ENCODE measurements at places on chromosomes 7 and 10.

GRCh38 chr7:128384726-128385125 lies 23.2 kb upstream of the PRRT4 start:
- no peak for DNase-seq

DNA sequence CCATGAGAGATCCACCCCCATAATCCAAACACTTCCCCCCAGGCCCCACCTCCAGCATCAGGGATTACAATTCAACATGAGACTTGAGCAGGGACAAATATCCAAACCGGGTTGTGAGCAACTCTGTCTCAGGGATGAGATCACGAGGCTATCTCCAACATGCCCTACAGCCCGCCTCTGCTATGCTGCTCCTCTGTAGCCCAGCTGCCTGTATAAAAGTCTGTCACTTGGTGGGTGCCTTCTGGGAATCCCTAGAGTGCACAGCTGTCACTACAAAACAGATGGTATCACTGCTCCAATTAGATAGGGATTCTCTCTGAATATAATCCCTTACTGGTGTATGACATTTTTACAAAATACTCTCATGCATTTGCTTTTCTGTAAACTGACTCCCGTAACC lies 114.9 kb upstream of the NANOS1 start:
- no peak for DNase-seq

DNA sequence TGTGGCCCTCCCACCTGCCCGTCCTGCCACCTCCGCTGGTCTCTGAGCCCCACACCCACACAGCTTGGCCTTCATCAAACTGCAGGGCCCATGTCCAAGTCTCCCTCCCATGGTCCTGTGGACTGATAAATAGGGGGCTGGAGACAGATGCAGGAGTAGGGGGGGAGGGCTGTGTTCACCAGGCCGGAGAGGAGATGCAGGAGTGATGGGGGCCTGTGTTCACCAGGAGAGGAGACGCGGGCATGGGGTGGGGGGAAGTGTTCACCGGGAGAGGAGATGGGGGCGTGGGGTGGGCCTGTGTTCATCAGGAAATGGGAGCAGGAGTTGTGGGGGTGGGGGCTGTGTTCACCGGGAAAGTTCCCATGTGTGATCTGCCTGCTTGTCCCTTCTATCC lies 37.0 kb downstream of the JAKMIP3 start:
- no peak for DNase-seq

DNA sequence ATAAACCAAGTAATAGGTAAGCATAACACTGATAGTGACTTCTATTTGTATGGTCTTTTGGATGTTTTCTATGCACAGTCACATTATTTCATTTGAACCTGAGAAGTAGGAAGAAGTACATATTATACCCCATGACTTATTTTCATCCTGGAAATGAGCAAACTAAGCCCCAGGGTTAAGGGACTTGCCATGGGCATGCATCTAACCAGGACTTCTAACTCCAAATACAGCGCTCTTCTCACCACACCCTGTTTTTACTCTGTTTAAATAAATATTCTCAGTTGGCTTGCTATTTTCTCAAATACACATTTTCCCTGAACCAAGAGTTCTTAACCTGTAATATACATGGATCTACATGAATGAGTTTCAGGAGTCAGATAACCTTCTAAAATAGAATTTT lies 16.3 kb downstream of the GNG11 start:
- DNase-seq, result no peak

DNA sequence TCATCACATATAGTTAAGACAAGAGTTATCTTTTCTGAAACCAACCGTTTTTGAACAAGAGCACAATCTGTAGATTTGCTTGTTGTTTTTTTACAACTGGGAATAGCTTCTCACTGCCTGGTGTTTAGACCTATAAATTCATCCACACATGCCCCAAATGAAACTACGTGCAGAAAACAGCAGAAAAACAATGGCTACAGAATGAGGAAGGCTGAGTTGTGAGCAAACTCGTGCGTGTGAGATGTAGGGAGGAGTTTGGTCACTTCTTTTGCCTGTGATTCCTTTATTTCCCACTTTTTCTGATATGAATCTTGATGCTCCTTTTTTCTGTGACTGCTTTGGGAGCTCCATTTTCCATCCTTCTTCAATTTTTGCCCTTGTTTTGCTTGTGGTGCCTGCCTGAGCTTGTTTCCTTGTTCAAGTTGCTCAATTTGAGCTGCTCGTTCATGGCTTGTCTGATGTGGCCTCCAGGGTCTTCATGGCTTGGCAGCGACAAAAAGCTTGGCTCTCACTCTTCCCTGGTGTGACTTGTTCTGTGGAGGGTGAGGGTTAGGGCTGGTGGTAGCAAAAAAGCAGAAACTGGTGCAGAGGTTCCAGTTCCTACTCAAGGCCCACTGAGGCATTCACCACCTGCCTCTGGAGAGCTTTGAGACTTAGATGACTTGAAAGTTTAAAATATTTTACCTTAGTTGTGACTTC lies 76.9 kb downstream of the ZNF365 start:
- DNase-seq, result no peak

DNA sequence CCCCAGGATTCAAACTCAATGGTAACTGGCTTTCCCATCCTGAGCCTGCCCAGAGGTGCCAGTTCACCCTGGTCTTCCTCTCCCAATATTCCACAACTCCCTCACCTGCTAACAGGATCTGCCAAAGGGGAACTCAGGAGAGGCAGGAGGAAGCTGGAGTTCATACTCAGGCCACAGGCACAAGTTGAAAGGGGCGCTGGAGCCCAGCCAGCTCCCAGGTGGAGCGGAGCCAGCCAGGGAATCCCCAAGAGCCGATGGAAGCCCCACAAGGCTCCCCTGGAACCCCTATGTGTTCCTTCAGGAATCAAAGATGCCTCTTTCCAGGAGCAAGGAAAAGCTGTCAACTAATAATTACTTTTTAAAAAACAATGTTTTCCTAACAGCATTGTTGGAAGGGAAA lies 63.5 kb downstream of the SH3PXD2A start:
- DNase-seq, result no peak

DNA sequence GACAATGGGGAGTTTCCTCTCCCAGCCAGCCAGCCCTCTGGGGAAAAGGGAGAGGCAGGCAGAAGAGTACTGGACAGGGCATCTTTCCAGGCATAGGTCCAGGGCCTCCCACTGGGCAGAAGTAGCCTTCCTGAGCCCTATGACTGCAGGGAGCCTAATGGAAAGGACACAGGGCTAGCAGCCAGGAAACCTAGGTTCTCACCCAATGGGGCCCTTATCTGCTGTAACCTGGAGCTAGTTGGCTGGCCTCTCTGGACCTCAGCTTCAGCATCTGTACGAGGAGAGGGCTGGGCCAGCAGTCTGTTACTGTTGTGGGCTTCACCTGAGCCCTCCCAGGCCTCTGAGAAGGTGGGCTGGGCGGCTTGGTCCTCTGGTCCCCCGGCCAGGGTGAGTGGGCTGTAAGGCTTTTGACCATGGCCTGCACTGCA lies 22.4 kb downstream of the LDB3 start:
- no peak for DNase-seq

Measured in GM12892 (cell line).